ENCODE measurements at places on chromosomes 13 and 19.
A peak's percentile ranks its signal among the peaks of the same experiment; 100 is the strongest.

DNA sequence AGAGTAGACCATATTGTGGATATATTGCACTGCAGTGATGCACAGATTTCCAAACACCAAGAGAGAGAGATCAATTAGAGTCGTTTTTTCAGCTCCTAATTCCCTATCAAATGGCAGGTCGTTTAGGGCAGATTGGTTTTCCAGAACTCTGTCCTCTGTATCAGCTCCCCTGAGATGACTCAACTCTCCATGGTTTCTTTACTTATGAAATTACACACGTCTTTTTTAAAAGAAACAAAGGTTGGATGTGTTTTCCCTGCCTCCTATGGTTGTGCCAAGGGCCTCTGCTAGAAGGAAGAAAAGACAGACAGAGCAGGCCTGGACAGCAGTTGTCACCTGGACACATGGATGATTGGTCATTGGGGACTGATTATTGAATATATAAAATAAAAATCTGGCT lies 478.1 kb upstream of the NBEA start:
- no peak for DNase-seq

DNA sequence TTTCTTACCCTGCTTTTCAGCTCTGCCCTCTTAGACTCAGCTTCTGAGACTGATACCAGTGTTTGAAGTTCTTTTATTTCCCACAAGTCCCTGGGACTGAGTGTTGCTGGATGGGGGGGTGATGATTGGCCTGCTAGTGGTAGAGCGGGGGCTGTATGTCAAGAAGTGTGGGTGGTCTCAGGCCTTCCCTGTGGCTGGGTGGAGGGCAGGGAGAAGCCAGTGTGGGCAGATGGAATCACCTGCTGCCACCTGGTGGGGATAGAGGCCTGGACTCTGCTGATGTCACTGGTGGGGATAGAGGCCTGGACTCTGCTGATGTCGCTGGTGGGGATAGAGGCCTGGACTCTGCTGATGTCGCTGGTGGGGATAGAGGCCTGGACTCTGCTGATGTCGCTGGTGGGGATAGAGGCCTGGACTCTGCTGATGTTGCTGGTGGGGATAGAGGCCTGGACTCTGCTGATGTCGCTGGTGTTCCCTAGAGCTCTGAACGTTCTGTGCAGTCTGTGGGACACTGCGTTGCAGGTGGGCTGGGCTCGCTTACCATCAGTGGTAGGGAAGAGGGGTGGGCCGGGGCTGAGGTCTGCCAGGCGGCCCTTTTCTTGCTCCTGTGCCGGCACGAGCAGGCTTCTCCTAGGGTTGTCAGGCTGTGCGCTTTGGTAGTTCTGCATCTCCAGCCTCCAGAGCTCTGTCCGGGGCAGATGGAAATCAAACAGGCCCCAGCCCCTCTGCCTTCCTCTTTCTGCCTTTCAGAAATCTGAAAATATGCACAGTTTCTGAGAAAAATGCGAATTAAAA lies 101.3 kb downstream of the ARHGEF7 start:
- DNase-seq, result peak; percentile 59

DNA sequence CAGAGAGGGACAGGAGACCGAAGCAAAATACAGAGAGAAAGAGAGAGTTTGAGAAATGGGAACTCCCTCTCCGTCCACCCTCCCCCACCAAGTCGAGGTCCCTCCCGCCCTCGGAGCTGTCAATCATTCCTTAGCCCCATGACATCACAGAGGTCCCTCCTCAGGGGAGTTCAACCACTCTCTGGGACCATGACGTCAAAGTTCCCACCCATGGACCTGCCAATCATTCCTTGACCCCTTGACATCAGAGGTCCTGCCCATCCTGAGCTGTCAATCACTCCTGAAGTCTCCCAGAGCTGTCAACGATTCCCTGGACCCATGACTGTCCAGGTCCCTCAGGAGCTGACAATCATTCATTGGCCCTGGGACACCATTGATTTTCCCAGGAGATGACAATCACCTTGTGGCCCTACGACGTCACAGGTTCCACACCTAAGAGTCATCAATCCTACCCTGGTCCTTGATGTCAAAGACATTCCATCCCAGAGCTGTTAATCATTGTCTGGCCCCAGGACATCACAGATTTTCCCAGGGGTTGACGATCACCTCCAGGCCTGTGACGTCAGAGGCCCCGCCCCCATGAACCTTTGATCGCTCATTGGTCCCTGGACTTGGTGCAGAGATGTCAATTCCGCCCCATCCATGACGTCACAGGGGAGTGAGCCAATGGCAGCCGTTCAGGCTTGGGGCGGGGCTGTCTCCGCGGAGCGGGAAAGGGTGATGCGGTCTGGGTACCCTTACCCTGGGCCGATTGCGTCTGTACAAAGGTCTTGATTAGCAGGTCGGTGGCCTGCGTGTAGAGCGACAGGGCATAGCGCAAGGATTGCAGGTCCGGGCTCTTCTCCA lies 61.7 kb downstream of the COLGALT1 start:
- no peak for DNase-seq

DNA sequence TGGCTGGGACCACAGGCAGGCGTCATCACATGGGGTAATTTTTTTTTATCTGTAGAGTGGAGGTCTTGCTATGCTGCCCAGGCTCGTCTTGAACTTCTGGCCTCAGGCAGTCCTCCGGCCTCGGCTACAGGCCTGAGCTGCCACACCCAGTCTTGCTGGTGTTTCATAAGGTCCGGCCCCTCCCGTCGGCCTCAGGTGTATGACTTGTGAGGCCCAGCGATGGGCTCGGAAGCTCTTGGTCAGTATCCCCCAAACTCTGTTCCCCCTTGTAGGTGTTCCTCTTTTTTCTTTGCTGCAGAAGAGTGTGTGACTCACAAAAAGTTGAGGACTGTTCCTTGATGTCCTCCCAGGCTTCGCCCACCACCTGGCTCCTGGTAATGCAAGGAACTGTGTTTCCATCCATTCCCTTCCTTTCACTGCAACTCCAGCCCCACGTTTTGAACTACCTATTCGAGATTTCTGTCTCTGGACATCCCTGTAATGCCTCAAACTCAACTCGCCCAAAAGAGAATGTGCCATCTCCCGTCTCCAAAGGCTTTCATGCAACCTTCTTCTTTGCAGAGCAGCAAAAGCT lies 5.0 kb downstream of the USF2 start:
- no peak for DNase-seq

DNA sequence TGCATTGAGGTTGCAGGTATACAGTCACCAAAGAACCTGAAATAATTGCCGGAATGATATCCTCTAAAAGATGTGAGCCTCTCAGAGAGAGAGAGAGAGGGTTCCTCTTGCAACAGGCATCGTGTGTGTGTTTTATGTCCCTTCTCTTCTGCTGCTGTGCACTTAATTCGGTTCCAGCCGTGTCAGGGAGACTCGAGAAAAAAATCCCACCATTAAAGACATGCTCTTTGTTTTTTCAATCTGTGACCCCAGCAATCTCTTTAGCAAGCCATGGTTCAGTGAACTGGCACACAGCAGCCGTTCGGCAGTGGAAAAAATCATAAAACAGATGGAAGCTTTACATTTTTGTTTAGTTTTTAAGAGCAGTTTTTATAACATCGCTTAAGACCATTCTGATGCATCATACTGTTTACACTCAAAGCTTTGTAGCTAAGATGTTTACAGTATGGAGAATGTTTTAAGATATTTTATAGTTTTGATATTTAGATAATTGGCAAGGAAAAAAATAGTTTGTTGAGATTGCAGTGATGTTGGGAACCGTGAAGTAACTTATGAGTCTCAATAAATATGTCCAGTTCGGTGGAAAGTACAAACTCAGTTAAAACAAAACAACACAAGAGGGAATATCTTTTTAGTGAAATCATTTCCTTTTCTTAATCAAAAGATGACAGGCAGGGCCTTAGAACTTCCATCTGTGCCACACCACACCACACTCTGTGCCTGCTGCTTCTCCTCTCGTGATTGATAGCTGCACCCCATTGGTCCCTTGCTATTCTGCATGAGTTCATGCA lies 31.2 kb upstream of the ZNF536 start:
- no peak for DNase-seq

GRCh38 chr19:21585281-21585890 lies 80.0 kb downstream of the ZNF429 start:
- DNase-seq, result no peak

- DNase-seq, result no peak
Measured at GRCh38 chr19:33343301-33343700, 30.2 kb upstream of the CEBPG start.

GRCh38 chr13:98447881-98448641 lies 128.8 kb downstream of the STK24 start:
- no peak for DNase-seq

DNA sequence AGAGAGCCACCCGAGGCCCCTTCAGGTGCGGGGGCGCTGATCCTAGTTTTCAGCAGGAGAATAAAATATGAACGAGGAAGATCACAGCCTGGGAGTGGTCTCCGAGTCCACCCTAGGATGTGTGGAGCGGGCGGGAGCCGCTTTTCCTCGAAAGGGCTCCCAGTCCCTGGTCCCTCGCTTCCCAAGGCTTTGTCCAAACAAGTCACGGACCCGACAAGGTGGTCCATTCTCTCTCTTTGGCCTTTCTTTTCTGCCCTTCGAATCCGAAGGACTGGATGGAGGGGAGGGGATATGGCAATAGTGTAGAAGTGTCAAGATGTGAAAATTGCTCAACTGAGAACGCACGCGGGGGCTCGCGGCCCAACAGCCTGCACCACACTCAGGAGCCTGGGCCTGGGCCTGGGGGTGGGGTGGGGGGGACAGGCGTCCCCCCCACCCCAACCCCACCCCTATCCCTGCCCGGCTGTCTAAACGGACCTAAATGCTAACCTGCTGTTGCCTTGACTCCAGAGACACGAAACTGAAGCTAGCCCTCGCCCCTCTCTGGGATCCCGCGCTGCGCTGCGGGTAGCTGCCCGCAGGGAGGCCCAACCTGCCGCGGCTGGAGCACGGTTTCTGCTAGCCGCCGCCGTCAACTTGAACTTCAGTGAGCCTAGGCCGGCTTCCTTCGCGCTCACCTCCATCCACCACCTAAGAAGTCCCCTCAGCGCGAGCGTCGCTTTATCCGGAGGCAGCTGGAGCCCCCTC lies 7.1 kb downstream of the ZIC2 start:
- DNase-seq, result no peak

DNA sequence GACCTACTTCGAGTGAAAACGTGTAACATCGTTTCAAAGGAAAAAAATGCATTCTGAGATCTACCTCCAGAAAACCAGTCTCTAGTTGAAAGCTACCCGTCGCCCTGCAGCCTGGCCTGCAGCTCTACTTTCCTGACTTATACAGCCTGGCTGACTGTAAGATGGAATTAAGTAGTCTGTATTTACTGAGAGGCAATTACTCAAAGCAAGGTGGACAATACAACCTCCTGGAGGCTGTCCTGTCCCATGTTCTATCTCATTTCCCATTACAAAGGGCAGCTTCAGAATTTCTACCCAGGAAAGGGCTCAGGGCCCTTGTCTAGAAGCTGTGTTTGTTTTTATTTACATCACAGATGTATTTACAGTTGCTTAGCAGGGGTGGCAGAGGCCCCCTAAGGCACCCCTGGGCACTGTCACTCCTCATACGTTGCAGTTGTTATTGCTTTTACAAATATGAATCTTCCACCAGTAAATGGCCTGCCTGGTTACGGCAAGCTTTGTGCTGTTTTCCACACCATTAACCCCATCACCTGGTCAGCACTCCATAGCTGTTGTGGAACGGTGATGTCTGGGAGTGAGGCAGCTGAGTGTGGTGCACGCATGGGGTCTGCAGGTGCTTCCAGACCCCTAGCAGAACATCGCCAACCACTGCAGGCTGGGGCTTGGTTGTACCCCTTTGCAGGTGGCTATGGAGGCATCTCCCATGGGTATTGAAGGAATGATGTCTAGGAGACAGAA lies 46.3 kb upstream of the MTIF3 start:
- DNase-seq, result no peak

DNA sequence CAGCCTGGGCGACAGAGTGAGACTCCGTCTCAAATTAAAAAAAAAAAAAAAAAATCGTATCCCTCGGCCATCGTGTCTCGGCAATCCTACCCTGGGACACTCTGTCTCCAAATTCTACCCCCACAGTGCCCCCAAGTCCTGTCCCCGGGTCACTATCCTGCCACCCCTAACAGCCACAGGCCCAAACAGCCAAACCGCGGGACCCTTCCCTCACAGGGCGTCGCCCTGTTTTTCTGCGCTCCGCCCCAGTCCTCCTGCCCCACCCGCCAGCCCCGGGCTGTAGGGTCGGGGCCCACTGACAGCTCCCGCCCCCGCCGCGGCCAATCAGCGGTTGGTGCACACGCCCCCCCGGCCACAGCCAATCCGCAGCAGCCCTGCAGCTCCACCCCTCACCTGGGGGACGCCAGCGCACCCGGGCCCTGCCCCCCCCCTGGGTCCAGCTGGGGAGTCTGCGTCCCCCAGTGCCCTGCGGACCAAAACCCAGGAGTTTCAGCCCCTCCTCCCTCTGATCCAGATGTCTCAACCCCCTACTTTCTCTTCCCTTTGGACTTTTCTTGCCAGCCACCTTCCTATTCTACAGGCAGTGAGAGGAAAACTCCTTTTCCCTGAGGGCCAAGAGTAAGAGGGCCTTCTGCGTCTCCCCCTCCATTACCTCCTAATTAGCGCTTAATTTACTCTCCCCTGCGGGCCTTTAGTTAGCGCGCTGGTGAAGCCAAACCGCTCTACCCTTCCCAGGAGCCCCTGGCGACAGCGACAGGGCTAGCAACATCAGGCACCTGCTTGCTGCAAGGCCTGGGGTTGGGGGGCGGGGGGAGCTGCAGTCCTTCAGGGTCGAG lies 1.5 kb upstream of the BCAT2 start:
- DNase-seq, result peak; percentile 75

GRCh38 chr13:99256283-99256682 lies 1.9 kb downstream of the GPR18 start:
- no peak for DNase-seq

- no peak for DNase-seq
Measured at GRCh38 chr19:10102787-10103236, 334 bp upstream of the ANGPTL6 start.

- DNase-seq, result no peak
Measured at GRCh38 chr13:56907766-56908165, 233.0 kb upstream of the PRR20A start.

DNA sequence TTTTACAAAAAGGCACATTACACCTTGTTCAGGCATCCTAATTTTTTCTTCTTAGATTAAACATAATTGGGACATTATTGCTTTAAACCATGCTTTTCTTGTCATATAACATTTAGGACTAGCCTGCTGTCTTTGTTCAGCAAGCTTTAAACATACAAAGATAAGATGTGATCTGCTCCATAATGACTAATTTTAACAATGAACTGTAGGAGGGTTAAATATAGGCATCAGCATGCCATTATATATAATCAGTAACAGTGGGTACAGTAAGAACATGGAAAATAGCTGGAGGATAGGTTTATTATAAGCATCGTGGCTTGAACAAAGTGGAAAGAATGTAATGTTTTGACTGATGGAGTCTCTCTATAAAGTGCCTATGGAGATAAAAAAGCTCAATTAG lies 661.7 kb downstream of the SLITRK6 start:
- DNase-seq, result no peak

Measured in activated CD8-positive, alpha-beta T cell treated with anti-CD3 and anti-CD28 coated beads, Interleukin-2, amount 10 ng/mL, durations not matched to agents 7 days and 5 days (primary cell).